CD4-positive, alpha-beta T cell (primary cell): ENCODE measurements at places on chromosomes 12 and 14. TPM values are rescaled to one million over a fixed set of nuclear protein-coding genes. Genes with fewer than 3 reads are reported as not detected.

GRCh38 chr12:26282339-26282940 is 87.1 kb downstream of the SSPN start:
- DNase-seq, result no peak

The ADAM21 gene
- total RNA-seq, result not detected

The EPYC gene
- not detected for total RNA-seq

DNA sequence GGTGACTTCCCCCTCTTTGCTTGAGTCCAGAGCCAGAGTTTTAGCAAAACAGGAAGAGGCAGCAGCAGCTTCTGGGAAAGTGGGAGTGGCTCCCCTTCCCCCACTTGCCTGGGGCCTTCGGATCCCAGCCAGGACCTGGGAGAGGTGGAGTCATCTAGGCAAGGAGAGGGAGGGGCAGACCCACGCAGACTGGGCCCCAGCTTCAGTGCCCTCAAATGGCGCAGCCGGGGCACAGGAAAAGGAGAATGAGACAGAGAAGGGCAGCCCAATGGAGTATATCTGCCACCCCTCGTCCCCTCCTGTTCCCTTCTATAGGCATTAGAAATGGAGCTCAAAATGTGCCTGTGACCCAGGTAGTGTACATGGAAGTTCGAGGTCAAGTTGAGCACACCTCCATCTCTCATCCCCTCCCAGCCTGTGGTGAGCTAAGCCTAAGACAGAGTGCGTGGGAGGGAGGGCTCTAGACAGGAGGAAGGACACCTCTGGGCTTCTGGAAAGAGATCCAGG is 9.3 kb upstream of the HDAC7 start:
- DNase-seq, result no peak

GRCh38 chr14:51018521-51018920 is 74.2 kb upstream of the PYGL start:
- DNase-seq, result no peak

GRCh38 chr12:109815757-109816617 is 17.2 kb downstream of the TRPV4 start:
- no peak for DNase-seq

GRCh38 chr14:101537286-101537685 is 24.0 kb upstream of the DIO3 start:
- DNase-seq, result no peak

GRCh38 chr14:74483321-74483720 is 9.8 kb downstream of the NPC2 start:
- no peak for DNase-seq

GRCh38 chr14:100406505-100407131 is 83.5 kb downstream of the SLC25A47 start:
- DNase-seq, result no peak

DNA sequence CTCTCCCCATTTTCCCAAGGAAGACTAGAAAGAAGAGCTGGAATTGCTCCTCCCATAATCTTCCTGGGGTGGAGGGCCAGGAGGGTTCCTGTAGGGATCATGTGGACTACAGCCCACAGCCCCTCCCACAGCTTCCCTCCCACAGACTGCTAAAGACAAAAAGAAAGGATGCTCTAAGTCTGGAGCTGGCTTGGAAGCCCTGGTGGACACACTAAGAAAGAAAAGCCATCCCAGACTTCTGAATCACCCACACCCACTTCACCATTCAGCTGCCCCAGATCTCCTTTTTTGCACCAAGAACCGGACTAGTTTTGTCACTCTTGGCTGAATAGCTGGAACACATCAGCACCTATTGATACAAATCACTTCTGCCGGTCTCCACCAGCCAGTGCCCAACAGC is 56.8 kb upstream of the PLXNC1 start:
- no peak for DNase-seq

The FAM181A gene
- not detected for total RNA-seq

The BEGAIN gene
- 1.5 TPM for total RNA-seq

GRCh38 chr12:68641138-68641537 is 30.4 kb downstream of the RAP1B start:
- no peak for DNase-seq

DNA sequence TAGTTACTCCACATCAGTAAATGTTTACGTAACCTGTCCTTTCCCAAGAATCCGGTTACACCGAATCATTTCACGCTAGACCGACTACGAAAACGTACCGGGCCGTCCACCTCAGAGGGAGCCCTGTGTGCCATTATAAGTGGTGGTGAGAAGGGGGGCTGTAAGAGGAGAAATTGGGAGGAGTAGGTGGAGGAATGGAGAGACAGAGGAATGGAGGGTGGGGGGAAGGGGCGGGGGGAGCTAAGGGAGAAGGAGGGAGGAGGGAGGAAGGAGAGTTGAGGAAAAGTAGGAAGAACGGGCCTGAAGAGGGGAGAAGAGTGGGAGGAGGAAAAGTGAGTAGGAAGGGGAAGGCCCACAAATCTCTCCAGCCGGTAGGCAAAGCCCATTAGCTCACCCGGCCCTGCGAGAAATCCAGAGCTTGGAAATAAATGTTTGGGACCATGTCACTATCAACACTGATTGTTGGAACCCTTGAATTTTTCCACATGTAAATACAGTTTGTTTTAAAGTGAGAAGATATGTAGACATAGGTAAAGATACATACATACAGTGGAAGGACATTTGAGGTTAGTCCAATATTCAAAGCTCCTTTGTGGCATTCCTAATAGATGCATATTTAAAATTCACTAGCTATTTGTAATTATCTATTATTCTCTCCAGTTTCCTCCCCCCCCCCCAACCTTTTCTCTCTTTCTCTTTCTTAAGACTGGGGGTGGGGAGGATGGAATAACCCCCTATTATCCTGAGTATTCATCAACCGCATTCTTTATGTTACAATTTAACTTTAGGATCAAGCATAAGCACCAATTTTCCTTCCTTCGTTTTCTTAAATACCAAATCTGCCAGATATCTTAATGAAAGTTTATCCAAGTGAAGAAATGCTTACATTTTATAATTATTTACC is 2.1 kb upstream of the FOXG1 start:
- DNase-seq, result no peak

The DDN gene
- total RNA-seq, result 0.47 TPM

DNA sequence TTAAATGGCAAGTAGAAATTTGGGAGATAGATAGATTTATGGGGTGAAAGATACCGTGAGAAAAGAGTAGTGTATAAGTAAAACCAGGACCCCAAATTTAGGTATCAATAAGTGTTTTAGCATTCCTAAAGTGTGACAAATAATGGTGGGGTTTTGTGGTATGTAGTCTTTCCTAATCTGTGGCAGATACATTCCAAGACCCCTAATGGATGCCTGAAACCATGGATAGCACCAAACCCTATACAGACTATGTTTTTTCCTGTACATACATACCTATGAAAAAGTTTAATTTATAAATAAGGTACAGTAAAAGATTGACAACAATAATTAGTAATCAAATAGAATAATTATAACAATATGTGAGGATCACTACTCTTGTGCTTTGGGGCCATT is 14.4 kb upstream of the TCP11L2 start:
- DNase-seq, result no peak

GRCh38 chr14:35849122-35849521 is 23.0 kb downstream of the BRMS1L start:
- DNase-seq, result no peak

DNA sequence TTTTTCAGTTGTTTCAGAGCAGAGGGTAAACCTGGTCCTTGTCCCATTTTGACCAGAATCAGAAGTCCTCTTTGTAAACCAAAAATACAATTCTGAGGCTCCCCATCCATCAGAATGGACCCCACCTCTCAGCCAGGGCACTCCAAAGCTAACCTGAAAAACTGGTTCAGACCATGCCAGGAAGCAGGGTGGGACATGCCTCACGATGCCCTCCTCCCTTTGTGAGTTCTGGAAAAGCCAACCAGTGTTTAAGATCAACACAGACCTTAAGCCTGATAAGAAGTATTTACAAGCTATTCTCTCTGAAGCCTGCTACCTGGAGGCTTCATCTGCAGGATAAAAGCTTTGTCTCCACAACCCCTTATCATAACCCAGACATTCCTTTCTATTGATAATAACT is 35.4 kb downstream of the TNFAIP2 start:
- no peak for DNase-seq

DNA sequence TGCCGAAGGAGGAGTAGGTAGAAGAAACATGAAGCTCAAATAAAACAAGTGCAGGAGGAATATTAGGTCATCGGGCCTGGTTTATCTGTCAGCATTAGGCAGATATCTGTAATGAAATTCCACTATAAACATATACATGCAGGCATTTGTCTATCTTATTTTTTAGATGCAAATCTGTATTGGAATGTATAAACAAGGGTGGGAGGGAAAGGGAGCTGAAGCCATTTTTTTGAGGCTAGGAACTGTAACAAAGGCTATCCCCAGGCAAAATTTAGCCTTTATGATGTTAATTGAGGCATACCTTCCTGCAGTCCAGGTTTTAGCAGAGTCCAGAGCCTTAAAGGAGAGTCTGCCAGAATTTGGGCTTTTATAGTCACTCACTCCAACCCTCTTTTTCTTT is 72.5 kb downstream of the PHLDA1 start:
- DNase-seq, result no peak

DNA sequence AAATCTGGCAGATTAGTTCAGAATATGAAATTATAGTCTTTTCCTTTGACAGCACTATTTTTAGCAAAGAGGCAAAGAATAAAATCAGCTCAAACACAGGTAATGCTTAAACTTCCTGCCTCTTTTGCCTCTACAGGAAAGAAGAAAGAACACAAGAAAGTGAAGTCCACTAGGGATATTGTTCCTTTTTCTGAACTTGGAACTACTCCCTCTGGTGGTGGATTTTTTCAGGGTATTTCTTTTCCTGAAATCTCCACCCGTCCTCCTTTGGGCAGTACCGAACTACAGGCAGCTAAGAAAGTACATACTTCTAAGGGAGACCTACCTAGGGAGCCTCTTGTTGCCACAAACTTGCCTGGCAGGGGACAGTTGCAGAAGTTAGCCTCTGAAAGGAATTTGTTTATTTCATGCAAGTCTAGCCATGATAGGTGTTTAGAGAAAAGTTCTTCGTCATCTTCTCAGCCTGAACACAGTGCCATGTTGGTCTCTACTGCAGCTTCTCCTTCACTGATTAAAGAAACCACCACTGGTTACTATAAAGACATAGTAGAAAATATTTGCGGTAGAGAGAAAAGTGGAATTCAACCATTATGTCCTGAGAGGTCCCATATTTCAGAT is 17.4 kb downstream of the TMPO start:
- DNase-seq, result no peak

- DNase-seq, result no peak
These were observed 1519.5 kb upstream of the SEL1L start for GRCh38 chr14:83053022-83053710.

The REM2 gene
- total RNA-seq, result 9.2 TPM

DNA sequence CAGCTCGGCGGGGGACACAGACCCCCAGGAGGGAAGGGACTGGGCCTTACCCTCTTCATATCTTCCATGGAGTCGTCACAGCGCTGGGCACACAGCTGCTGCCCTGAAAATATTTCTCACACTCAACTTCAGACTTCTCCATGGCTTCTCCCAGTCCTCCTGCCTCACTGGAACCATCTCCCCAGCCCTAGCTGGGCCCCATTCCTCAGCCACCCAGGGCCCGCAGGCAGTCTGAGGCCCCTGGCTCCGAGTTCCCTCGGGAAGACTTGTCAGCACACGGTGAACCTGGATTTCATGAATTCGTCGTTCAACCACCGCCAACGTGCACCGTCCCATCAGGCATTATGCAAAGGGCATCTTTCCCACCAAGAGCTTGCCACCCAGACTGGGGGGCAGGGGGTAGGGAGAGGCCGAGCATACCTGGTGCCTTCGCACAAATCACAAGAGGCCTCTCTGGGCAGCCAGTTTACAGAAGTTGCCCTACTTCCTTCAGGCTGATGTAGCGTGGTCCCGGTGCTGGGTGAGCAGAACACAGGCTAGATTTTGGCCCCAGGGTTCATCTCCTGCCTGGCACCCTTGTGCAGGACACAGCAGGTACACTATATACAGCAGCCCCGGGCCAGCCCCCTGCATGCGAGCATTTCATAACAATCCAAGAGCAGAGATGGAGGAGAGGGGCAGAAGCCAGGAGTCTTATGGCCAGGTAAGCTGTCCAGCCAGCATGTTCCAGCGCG is 44.2 kb downstream of the LTBP2 start:
- no peak for DNase-seq

DNA sequence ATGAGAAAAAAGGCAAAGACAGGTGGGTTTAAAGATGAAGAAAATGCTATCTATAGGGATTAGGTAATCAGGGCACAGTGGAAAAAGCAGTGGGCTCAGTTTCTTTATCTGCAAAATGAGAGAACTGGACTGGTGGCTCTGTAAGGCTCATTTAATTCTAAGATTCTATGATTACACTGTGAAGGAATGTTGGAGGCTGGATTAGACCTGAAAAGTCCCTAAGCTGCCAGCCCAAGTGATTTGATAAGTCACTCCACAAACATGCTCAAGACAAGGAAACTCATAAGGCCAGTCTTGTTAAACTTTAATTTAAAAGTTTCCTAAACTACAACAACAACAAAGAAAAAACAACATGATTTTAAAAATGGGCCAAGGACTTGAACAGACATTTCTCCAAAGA is 75.1 kb downstream of the DCAF5 start:
- no peak for DNase-seq

GRCh38 chr12:96743606-96744005 is 163.5 kb upstream of the NEDD1 start:
- DNase-seq, result no peak
